ENCODE measurements at places on chromosomes 16 and 17.

DNA sequence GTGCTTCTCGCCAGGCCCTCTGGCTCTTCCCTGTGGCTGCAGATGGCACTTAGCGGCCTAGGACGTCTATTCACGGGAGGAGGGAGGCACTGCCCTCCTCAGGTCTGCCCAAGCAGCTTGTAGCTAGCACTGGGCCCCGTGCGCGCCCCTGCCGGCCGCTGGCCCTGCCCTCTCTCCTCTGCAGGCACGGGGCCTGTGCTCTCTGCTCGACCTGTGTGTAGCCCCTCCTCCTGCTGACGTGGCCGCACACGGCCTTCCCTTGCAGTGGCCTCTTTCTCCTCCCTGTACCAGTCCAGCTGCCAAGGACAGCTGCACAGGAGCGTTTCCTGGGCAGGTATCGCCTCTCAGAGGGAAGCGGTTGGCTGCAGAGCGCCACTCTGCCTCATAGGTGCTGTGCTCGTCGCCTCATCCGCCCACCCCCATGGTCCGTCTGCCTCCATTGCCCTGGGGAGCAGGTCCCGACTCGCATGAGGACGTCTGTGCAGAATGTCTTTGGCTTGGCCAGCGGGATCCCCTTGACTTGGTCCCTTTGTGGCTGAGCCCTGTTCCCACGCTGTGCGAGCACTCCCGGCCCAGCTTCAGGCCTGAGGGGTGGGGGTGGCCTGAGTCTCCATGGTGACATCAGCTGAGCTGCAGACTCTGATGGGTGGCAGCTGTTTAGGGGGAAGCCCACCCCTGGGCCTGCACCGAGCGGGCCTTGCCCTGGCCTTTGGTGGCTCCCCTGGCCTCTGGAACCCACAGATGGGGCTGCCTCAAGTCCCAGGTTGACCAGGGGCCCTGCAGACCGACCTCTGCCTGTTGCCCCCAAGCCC, 34.6 kb downstream of the TSC2 start:
- no peak for DNase-seq

DNA sequence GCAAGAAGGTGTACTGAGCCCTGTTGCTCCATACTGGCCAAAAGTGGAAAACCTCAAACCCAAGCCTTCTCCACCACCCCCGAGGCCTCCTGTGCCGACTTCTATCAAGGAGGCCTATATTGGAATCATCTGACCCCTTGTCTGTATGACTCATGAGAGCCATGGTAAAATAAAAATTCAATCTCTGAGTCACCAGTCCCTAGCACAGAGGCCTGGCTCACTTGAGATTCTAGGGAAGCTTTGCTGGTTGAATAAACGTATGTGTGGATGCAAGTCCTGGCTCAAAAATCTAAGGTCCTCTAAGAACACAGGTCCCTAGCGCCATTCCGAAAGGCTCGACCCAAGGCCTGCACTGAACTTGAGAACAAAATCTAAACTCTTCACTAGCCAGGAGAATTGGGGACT, 15.0 kb downstream of the NSMCE1 start:
- DNase-seq: peak; percentile 88

DNA sequence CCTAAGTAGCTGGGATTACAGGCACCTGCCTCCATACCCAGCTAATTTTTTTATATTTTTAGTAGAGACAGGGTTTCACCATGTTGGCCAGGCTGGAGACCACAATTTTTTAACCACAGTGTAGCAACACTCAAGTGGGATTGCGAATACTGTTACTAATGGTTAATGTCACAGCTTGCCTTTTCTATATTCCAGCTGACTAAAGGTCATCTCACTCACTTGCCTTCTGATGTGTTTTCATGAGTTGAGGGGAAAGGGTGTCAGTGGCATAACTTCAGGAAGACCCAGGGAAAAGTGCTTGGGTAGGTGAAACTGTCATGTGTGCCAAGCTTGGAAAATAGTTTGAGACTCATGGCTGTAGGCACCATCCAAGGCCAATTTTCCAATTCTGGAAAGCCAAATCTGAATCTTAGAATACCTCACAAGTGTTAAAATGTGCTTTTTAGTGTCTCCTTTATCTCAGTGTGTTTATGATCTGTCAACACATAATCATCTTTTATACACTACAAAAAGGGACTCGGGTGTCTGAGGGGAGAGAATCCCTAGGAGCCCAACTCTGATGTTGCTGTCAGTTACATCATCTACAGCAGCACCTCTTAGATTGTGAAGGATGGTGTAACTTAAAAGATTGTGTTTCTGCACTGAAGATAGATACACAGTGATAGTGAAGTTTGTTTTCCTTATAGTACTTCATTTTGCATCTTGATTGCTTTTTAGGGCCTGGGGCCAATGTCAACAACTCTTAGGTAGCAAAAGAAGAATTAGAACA, 27.1 kb downstream of the OGFOD1 start:
- peak; percentile 49 for DNase-seq

- peak; percentile 80 for DNase-seq
Measured at GRCh38 chr17:27540318-27541101, 84.3 kb downstream of the KSR1 start.
